ENCODE measurements at places on chromosomes 12 and 14.

DNA sequence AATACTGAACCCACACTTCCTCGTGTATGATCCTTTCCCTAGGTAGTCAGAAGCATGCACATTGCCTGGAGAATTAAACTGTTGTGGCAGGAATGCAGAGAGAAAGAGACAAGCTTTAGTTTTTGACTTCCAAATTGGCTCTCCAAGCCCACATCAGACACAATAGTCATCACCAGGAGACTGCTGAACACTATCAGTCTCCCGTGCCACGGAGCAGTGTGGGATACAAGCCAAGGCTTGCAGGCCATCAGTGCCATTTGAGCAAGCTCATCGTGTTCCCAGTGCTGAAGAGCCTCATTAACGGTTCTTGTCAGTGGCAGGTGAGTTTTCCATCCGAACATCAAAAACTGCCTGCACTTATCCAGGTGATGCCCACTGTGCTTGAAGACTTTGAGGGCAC is 410.8 kb downstream of the NAV3 start:
- DNase-seq: no peak

DNA sequence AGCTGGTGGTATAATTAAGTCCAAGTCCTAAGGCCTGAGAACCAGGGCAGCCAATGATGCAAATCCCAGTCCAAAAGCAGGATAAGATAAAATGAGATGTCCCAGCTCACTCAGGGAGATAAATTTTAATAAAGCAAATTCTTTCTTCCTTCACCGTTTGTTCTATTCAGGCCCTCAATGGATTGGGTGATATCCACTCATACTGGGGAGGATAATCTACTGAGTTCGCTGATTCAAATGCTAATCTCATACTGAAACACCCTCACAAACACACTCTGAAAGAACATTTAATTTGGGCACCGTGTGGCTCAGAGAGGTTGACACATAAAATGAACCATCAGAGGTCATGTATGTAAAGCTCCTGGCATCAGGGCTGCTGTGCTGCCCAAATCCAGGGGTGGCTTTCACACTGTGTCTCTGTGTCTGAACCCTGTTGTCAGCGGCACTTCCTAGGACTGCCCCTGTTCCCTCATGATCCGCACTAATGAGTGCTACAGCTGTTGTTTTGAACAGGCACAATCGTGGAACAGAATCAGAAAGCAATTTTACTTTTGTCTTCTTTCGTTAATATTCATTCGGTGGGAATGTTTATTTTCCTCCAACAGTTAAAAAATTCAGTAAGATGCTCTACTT is 428.5 kb upstream of the FBXO33 start:
- DNase-seq: no peak

GRCh38 chr12:8855891-8856290 is 33.5 kb downstream of the A2ML1 start:
- no peak for DNase-seq

DNA sequence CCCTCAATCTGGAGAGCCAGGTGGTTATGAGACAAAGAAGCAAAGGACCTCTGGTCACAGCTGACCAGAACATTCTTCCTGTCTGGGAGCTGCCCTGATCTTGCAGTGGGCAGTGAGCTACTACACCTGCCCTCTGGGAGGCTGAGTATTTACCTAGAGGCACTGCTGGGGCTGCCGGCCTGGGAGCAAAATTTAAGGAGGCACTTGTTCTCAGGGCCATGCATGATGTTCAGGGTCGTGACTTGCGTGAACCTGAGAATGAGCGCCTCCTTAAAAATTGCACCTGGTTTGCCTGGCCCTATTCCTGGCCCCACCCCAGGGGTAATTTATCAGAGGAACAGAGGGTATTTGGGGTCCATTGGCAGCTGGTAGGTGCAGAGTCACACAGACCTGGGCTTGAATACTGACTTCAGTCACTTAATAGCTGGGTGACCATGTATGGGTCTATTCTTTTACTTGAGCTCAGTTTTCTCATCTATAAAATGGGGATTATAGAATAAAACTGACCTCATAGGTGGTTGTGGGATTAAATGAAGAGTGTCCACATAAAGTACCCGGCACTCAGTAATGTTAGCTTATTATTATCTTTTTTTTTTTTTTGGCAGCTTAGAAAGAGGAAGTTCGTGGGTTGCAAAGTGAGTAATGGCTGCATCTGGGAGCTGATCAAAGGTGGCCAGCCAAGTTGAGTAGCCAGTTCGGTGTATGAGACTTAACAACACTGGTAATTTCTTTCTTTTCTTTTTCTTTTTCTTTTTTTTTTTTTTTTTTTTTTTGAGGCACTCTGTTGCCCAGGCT is 107.4 kb upstream of the MED13L start:
- DNase-seq: no peak

DNA sequence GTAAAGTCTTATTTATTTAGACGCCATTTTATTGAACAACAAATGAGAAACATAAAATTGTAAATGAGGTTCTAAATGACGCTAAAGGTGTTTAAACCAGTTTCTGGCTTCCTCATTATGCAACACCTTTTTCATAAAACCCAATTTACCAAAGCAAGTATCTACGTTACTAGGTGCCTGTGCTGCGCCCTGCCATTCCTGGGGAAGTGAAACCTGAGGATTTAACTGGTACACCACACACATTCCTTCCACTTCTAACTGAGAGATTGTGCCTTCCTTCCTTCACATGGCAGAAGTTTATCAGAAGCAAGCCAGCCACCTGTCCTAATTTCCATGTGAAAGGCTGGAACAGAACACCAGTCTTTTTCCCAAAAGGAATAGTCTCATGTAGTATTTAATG is 40.3 kb upstream of the GCH1 start:
- DNase-seq: no peak

Data from activated CD4-positive, alpha-beta T cell treated with anti-CD3 and anti-CD28 coated beads for 48 hours (primary cell).